BJ (cell line): ENCODE measurements at places on chromosomes 3 and 15.

GRCh38 chr3:126994661-126995245 is 11.8 kb downstream of the PLXNA1 start:
- DNase-seq, result no peak

GRCh38 chr3:130433306-130433705 is 83.7 kb upstream of the COL6A6 start:
- DNase-seq, result no peak

- peak; percentile 55 for DNase-seq
Observed at GRCh38 chr15:60589728-60590127, 110.8 kb upstream of the ICE2 start.

- no peak for DNase-seq
Observed at GRCh38 chr3:125250973-125251372, 38.4 kb upstream of the SLC12A8 start.

GRCh38 chr3:3085782-3086181 is 24.4 kb downstream of the IL5RA start:
- DNase-seq, result no peak

- no peak for DNase-seq
Observed at GRCh38 chr3:147398813-147399534, 7.4 kb downstream of the ZIC4 start.
